Stimulated activated CD4-positive, alpha-beta T cell treated with anti-CD3 and anti-CD28 coated beads, Interleukin-1b, Interleukin-23, amount 100 ng/mL, for 1 hour (primary cell): ENCODE measurements at places on chromosomes 2 and 18.

DNA sequence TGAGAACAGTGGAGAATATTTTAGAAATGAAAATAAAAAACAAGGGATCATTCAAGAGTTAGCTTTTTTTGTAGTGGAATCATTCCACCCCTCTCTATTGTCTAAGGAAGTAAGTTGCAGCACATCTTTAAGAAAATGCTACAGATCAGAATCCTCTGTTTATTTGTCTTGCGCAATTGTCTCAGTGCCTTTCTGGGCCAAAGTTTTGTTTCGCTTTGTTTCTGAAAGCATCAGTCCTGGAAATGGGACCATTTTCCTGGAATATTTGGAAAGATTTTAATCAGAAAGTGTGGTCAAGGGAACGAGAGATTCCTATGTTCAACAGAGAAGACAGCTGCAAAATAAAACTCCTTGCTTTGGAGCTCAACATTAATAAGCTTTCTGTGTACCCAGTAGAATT, 74.0 kb downstream of the NRXN1 start:
- no peak for DNase-seq

GRCh38 chr18:26702086-26702485, 153.7 kb upstream of the KCTD1 start:
- no peak for DNase-seq

DNA sequence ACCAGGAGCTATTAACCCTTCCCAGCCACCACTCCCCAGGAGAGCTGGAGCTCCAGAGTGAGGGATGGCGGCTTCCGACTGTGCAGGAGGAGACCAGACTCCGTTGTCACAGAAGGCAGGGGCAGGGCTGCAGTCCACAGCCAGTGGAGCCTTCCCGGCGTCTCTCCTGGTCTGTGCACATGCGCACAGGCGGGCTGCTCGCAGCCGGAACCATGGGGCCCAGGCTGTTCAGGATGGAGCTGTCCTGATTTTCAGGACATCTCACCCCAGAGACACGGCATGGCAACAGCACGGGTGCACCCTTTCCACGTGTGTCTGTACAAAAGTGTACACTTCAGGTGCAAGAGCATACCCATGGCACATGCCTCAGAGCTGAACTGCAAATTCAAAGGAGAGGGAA, 28.9 kb downstream of the EIPR1 start:
- no peak for DNase-seq

DNA sequence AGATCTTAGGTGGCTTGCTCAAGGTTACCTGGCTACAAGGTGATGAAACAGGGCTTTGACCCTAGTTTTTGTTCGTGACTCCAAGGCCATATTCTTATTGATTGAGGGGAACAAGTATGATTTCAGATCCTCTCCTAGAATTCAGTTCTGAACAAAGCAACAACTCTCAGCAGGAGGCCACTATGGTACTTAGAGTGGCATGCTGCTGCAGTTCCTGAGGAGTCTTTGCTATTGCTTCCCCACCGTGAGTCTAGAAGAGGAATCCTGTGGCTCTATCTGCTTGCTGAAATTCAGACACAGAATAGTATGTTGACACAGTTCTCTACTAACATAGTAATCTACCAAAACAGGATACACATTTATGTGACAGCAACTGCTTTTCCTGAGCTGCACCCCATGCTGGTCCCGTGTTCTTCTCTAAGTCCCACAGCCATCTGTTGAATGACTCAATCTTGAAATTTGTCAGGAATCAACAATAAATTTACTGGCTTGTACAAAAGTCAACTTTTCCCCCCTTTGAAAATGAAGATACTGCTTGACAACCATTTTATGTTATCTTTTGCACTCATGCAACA, 4.1 kb downstream of the TGFBRAP1 start:
- no peak for DNase-seq

GRCh38 chr2:12318427-12319057, 398.2 kb upstream of the TRIB2 start:
- DNase-seq: no peak

GRCh38 chr2:192030289-192030688, 164.4 kb downstream of the TMEFF2 start:
- DNase-seq: no peak

DNA sequence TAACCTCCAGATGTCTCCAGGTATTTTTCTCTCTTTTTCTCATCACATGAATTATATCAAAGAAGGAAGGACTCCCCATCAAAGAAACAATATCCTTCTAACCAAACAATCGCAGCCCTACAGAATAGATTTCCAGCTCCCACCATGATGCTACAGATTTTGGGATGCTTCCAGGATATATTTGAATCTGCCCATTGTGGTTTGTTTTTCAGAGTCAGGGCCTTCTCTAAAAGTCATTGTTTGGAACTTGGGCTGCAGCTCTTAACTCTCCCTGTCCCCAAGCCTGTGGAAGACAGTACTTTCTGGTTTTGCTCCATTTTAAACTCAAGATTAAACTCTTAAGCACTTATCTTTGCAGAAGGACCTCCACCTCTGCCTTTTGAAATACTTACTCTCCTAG, 223.2 kb downstream of the PMAIP1 start:
- no peak for DNase-seq

- no peak for DNase-seq
Measured at GRCh38 chr18:5628512-5629255, 84.9 kb upstream of the EPB41L3 start.

DNA sequence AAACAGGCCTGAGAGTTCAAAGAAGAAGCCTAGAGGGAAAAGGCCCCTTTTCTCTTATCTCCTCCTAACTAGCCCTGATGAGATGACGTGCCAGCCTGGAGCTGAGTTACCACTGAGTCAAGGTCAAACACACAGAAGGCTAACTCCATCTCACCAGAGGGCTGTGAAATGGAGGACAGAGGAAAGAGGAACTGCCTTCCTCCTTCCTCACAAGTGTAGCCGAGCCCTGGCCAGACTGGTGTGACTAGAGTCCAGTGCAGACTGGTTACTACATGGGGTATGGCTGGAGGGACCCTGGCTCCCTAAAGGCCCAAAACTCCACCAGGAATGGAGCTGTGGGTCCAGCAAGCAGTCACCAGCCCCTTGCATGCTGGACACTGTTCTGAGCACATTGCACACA, 35.7 kb upstream of the GYPC start:
- no peak for DNase-seq

GRCh38 chr18:12422936-12423335, 15.2 kb downstream of the PRELID3A start:
- DNase-seq: no peak

GRCh38 chr2:15912203-15912602, 28.1 kb upstream of the MYCN start:
- no peak for DNase-seq

GRCh38 chr2:177758591-177759371, 313.8 kb downstream of the PDE11A start:
- DNase-seq: no peak

DNA sequence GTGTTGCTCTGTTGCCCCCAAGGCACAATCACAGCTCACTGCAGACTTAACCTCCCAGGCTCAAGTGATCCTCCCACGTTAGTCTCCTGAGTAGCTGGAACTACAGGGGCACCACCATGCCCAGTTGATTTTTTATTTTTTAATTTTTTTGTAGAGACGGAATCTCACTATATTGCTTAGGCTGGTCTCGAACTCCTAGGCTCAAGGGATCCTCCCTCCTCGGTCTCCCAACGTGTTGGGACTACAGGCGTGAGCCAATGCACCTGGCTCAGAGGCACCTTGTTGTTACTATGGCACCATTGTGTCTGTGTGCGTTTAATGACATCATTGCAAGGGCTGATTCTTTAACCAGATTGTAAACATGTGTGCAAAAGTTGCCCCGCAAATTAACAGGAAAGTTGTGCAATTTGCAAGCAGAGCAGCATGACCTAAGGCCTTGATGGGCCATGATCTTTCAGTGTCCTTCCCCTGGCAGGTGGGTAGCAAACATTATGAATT, 22.6 kb downstream of the TCF23 start:
- DNase-seq: no peak

GRCh38 chr2:116499389-116499788, 1315.1 kb upstream of the DDX18 start:
- no peak for DNase-seq

DNA sequence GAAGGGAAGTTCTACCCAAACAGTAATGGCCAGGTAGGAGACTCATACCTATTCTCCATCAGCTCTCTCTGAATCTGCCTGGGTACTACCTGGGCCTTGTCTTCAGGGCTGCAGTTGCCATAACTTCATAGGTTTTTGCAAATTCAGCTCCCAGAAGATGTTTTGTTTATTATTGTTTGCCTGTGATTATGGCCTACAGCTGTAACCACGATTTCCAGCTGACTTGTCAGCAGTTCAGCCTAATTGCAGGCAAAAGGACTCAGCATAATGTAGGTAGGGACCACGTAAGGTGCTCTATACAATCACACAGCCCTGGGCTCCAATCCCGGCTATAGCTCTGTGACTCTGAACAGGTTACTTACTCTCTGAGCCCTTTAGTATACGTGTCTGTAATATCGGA, 187.0 kb upstream of the FN1 start:
- no peak for DNase-seq

DNA sequence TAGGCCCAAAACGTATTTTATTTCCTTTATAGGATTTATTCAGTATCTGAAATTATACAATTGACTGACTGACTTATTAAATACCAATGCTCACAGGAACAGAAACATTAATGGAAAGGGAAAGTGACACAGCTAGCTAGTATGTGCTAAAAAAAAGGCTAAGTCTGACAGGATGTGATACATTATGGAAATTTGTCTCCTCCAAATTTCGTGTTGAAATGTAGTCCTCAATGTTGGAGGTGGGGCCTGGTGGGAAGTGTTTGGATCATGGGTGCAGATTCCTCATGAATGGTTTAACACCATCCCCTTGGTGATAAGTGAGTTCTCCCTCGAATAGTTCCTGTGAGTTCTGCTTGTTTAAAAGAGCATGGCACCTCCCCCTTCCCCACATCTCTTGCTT, 70.6 kb upstream of the WDR75 start:
- DNase-seq: no peak

- no peak for DNase-seq
Measured at GRCh38 chr2:42931146-42931817, 138.9 kb upstream of the HAAO start.

DNA sequence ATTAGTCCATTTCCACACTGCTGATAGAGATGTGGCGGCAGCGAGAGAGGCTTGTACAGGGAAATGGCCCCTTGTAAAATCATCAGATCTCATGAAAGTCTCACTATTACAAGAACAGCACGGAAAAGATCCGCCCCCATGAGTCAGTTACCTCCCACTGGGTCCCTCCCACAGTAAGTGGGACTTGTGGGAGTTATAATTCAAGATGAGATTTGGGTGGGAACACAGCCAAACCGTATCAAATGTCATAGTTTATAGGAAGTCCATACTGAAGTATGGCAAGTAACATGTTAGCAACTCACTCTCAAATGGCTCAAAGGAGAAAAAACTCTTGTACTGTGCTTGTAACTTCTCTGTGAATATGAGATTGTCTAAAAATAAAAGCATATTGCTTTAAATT, 56.1 kb downstream of the FARP2 start:
- DNase-seq: no peak

GRCh38 chr2:46545015-46545839, 65.9 kb downstream of the TMEM247 start:
- no peak for DNase-seq

DNA sequence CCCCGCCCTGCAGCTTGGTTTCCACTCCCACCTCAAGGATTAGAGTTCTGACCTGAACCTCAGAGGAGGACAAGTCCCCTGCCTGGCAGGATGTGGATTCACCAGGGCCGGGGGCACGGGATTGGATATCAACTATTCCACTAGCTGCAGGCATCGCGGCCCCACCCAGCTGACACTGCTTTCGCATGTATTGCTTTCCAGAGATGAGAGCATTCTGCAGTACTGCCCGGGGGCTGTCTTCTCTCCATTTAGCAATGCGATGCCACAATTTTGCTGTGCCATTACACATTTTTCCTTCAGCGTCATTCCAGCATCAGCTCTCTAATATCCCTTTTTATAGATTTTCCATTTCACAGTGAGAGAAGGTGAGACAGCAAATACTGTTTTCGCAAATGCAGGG, 42.0 kb downstream of the CTIF start:
- no peak for DNase-seq

DNA sequence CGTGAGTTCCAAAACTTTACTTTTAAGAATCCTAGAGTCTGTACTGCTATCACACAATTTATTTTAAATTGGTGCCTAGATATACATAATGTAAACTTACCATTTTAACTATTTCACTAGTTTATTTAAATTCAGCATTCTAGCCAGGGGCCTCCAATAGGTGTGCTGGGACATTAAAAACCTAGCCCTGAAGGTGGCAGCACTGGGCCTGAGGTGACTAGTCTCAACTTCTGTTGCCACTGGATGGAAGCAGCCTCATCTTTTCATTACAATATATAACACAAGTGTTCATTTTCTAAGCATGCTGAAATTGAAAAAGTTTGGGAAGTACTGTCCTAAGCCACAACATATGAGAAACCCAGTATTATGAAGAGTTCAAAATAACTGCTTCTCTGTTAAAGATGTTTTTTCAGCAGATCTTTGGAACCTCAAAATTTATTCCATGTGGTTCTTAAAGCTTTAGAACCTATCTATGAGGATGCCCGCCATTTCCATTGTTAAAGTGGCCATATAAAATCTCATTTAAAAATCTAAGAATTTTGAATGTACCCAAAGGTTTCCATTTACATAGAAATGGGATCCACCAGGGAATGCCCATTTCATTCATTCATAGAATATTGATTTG, 2.9 kb upstream of the RBBP8 start:
- peak; percentile 71 for DNase-seq

DNA sequence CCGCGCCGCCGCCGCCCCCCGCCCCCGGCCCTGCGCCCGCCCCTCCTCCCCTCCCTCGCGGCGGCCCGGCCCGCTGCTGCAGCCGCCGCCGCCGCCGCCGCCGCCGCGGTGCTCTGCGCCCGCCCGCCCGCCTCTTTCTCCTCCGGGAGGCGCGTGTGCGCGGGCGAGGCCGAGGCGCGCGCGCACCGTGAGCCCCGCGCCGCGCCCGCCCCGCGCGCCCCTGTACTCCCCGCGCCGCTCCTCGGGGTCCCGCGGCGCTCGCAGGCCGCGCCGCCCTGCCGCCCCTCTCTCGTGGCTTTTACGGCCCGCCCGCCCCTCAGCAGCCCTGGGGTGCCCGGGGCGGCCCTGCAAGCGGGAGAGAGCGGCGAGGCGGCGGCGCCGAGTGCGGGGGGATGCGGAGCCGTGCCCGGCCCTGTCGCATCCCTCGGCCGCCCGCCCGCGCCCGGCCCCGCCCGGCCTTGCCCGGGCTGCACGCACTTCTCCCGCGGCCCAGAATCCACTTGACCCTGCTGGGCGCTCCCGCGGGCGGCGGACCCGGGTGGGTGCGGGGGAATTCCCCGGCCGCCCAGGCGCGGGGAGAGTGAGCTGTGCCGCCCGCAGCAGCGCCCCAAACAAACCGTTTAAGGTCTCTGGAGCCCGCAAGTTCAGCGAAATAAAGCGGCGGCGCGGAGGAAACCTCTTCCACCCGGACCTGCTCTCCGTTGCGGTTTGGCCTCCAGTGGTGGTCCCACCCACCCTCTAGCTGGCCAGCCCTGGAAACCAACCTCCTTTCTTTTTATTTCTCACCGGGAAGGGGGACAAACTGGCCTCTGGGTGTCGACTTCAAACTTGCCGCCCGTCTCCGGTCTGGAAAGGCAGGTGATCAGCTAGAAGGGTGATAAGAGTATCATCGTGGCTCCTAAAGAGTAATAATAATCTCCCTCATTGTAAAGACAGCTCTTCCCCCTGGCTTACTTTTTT, 37.4 kb downstream of the AFF3 start:
- no peak for DNase-seq
